NCI-H510A treated with DMSO at 0.1 percent for 48 hours (cell line): ENCODE measurements at places on chromosomes 13 and 19.

DNA sequence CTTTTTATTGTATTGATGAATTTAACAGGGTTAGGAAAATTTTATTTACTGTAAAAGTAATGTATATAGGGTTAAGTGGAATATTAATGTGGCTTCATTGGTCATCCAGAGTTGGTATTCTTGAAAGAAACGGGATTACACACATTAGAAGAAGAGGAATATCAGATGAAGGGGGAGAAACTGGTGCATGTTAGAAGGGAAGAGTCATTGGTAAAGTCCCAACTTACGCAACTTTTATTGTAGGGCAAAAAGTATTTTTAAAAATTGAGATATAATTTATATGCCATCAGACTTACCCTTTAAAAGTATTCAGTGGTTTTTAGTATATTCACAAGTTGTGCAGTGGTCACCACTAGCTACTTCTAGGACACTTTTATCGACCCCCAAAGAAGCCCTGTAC lies 47.3 kb downstream of the DNAJC3 start:
- DNase-seq = no peak

- no peak for DNase-seq
Measured at GRCh38 chr13:36288794-36289391, 8.7 kb downstream of the CCDC169 start.

DNA sequence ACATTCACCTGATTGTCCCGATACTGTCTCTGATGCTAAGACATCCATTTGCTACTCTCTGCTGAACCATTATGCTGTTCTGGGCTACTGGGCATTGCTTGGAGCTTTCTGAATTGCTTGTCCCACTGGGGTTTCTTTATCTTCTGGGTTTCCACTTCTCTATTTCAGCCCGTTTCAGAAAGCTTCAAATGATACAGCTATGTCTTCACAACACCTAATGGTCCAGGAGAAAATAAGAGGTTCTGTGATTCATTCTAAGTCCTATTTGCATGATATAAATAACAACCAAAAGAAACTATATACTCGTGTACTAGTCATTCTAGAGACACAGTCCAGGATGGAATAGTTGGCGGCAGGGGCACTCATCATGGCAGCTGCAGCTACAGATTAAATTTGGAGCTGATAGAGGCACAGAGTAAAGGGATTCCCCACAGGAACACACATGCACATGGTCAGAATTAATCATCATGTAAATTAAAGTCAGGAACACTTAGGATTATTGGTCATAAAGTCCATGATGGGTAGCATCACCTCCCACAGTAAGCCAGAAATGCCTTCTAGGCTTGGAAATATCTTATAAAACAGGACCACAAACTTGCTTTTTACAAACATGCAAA lies 33.3 kb upstream of the SCEL start:
- DNase-seq = no peak

GRCh38 chr13:31045286-31046081 lies 113.0 kb downstream of the TEX26 start:
- peak; percentile 19 for DNase-seq

DNA sequence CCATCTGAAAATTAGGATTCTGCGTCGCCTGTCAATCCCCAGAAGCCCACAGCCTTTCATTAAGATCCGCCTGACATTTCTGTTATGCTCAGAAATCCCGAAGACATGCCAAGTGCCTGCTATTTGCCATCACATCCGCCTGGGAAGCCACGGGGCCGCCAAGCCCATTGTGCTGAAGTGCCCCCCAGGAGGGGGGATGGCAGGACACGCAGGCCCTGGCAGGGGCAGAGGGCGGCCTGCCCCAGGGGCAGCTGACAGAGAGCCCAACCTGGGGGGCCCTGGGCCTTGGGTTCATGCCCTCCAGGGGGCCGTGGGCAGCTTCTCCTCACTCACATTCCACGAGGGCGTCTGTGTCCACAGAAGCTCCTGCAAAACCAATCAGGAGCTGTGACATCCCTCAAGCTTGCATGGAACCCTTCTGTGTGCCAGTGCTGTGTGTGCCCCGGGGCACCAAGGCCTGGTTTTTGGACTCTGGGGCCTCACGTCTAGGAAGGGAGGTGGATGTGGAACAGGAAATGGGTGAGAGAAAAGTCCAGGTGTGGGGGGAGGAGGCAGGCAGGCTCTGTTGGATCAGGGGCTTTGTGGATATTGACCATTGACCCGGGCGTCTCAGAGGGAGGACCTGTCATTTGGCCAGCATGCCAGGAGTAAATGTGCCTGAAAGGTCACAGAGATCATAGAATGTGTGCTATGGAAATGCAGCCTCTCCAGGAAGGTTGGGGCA lies 122.9 kb downstream of the URI1 start:
- no peak for DNase-seq

GRCh38 chr19:5086230-5086629 lies 117.3 kb downstream of the KDM4B start:
- DNase-seq = no peak

- DNase-seq = no peak
Measured at GRCh38 chr13:97474349-97474980, 40.5 kb downstream of the RAP2A start.

- DNase-seq = no peak
Measured at GRCh38 chr19:7986321-7987113, 18.9 kb downstream of the ELAVL1 start.

DNA sequence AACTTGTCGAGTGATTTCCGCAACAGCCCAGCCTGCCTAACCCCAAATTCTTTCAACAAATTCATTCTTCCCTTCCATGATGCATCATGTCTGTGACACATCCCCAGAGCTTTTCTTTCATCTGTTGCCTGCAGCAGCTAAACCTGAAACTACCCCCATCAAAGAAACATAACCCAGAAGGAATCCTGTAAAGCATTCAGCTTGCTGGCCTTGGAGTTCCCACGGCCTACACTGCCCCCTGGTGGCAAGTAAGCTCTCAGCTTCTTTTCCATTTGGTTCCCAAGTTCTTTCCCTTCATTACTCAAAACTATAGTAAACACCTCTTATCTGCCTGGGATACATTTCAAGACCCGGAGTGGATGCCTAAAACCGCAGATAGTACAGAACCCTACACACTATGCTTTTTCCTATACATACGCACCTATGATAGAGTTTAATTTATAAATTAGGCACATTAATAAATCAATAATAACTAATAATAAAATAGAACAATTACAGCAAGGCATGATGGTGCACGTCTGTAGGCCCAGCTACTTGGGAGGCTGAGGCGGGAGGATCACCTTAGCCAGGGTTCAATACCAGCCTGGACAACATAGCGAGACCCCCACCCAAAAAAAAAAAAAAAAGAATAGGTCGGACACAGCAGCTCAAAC lies 7.4 kb downstream of the ETHE1 start:
- peak; percentile 83 for DNase-seq

GRCh38 chr19:1041835-1042685 lies 2.2 kb downstream of the ABCA7 start:
- no peak for DNase-seq

GRCh38 chr19:28359431-28360414 lies 853.2 kb downstream of the UQCRFS1 start:
- DNase-seq = no peak

- DNase-seq = peak; percentile 49
Measured at GRCh38 chr19:46813839-46814358, 25.5 kb upstream of the SLC1A5 start.

- DNase-seq = no peak
Measured at GRCh38 chr13:20787180-20787579, 13.4 kb upstream of the EEF1AKMT1 start.

- DNase-seq = no peak
Measured at GRCh38 chr13:87453244-87453643, 217.9 kb upstream of the SLITRK5 start.

DNA sequence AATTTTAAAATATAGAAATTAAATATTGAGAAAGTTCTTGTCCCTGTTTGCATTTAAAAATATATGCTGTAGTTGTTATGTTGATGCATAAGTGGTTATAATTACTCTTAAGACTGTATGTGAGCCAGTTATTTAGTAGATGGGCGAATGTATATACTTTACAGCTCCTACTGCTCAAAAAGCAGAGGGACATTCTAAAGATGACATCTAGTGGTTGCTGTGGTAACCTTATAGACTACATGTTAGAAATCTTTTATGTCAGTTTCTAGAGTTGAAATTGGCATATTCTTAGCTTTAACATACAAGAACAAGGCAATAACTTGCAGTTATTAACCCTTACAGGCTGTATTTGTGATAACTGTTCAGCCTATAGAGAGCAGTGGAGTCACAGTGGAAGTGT lies 160.5 kb downstream of the OLFM4 start:
- DNase-seq = no peak

- no peak for DNase-seq
Measured at GRCh38 chr13:111326621-111326965, 6.2 kb downstream of the TEX29 start.

DNA sequence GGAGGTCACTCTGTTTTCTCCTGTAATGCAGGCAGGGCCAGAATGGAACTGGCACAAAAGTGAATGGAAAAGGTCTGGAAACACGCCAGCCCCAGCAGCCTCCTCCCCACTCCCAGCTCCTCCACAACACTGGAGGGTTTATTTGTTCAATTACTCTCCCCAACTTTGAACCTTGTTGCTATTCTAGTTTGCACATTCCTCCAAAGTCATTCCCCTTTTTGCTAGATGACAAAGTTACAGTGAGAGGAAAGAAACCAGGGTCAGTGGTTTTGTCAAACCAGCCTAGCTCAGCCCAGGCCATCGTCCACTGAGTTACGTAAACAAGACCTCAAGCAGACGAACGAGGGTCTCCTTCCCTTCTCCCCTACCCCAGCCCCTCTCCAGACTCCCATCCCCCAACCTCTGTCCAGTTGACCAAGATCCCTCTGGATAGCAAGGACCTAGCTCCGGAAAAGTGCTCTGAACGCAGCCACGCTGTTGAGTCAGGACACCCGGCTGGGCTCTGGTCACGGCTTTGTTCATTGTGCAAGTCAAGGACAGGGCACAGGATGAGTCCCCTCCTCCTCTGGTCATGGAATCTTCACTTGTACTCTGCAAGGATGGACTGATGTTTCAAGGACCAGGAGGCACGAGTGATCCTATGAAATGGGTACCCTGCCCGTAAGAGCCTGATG lies 180.0 kb downstream of the USP12 start:
- DNase-seq = no peak

DNA sequence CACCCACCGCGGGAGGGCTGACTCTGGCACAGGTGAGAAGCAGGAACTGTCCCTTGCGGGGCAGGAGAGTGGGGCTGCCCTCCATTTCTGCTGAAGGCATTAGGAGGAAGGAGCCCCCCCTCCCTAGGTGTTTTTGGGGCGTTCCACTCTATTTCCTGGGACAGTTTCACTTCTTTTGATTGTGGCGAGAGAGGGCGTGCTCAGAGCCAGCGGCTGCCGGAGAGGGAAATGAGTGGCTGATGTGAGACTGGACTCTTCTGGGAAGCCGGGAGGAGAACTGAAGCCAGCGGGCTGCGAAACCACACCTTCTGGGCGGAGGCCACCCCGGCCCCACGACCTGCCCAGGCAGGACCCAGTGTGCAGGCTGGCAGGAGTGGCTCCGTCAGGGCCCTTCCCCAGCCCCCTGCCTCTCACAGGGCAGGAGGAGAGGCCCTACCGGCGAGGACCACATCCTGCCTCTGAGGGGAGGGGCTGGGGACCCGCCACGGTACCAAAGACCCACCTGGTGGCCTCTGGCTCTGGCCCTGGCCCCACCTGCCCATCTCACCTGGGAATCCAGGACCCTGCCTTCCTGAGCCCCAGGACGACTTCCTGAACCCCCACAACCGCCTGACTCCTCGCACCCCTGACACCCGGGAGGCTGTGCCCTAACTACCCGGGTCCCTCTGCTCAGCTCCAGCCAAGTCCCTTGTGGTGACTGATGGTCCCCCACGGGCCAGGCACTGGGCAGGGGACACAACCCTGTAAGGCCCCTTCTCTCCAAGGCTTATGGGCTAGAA lies 25.9 kb downstream of the MPND start:
- DNase-seq = peak; percentile 74

- peak; percentile 12 for DNase-seq
Measured at GRCh38 chr19:13212759-13213330, 62.6 kb downstream of the IER2 start.

DNA sequence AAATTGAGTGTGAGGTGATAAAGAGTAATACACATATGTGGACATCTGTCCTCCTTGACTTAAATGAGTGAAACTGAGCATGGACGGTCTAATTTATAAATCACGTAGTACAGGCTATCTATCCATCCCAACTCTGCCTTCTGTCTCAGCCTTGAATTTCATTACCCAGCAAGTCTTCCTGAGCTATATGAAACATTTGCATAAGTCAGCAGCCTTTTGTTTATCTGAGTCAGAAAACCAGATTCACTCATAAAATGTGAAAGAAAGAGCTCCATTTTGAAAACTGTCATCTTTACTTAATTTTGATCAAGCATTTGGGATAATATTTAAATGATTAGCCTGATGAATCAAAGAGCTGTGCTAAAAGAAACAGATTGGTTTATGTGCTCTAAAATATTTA lies 197.9 kb downstream of the LHFPL6 start:
- DNase-seq = no peak

DNA sequence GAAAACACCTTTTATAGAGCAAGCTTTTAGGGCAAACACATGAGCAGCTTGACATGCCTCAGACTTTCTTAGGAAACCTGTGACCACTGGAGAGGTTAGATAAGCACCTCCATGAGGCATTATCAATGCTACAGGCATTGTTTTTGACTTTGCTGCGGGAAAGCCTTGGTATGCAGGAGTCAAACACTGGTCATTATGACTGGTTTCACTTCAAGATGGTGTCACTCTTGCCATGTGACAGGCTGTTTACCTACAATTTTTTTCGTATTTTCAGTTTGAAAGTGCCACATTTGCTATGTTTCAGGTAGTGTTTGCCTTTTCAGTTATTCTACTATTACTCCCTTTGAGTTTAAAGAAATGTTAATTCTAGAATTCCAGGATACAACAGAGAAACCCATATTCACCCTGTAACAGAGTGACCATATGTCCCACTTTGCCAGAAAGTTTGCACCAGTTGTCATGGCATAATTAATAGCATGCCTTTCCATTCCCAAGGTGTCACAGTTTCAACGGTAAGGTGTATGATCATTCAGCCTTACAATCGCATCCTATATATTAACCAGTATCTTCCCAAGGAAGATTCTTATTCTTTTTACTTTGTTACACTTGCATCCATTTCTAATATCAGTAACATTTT lies 33.0 kb downstream of the USP12 start:
- no peak for DNase-seq

DNA sequence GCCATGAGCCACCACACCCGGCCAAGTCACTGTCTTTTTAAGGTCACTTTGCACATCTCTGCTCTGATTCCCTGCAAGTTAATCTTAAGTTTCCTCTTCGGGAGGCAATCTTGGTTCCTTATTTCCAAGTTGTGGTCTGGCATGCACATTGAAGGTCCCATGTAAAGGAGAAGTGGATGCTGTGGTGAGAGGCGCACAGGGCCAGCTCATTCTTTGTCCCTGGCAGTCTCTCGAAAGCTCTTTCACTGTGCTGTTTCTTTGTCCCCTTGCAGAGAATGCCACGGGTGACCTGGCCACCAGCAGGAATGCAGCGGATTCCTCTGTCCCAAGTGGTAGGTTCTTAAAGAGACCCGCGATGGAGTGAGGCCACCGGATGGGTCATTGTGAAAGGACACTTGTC lies 16.4 kb upstream of the C19orf33 start:
- no peak for DNase-seq

- no peak for DNase-seq
Measured at GRCh38 chr13:29260684-29261083, 334.8 kb downstream of the SLC7A1 start.
